Lung microvascular endothelial cell (primary cell): ENCODE measurements at places on chromosomes 12 and 14. TPM values are rescaled to one million over a fixed set of nuclear protein-coding genes. Genes with fewer than 3 reads are reported as not detected.
A peak's percentile ranks its signal among the peaks of the same experiment; 100 is the strongest.

Gene OSBPL8
- 24.6 and 27.2 TPM in 2 replicates for total RNA-seq

Gene ASCL1
- total RNA-seq = not detected in 2 replicates

Gene VRTN
- not detected in 2 replicates for total RNA-seq

Gene TMPRSS12
- total RNA-seq = not detected in 2 replicates

Gene PZP
- total RNA-seq = under 0.01 and 0.22 TPM in 2 replicates

Gene OR4Q2
- total RNA-seq = not detected in 2 replicates

Gene IQSEC3
- under 0.01 TPM in 2 replicates for total RNA-seq

Gene STXBP6
- 6.3 and 16.9 TPM in 2 replicates for total RNA-seq

Gene PSMA6
- 191 and 290 TPM in 2 replicates for total RNA-seq

Gene CD163L1
- total RNA-seq = 3.2 and 10.2 TPM in 2 replicates

DNA sequence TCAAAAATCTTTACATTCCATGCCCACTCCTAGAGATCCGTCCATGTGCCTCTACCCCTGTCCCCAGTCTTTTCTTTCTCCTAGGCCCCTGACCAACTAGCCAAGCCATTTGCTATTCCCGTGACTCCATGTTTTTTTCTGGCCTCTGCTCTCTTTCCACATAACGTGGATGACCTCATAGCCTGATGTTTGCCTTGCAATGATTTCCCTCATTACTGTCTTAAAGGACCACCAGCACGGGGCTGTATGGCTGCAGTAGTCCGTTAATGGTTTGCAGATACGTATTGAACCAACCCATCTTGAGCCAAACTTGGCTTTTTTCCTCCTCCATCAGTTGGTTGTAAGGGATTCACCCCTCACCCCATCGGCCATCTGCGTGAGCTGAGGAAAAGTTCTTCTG is 226.0 kb downstream of the PCNX1 start:
- DNase-seq = no peak

DNA sequence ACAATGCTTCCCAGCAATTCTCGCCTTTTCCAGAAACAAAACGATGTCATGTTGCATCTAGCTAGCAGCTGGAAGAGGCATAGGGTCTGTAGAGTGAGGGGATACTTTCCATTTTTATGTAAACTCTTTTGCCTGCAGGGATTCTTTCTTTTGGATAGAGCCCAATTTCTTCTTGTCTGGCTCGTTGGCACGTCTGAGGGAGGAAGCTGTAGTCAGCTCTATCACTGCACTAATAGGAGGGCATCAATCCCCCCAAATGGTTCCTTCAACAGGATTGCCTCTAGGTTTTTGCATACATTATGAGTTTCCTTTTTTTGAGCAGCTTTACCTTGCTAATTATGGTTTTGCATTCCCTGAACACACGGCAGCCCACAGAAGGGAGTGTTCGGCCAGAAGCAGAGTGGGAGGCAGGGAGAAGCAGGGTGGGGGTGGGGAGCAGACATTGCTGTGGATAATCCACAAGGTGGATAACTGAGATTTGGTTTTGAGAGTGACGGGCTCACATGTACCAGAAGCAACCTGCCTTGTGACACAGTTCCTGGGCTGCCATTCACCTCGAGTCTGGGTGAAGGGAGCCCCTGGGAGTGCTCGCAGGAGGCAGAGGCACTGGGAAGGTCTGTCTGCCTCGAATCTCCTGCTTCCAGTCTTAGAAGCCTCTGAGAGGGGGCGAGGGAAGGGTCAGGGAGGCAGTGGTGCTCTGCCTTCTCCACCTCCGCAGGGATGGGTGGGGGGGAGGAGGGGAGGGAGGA is 24.5 kb downstream of the LRTM2 start:
- DNase-seq = no peak

- no peak for DNase-seq
Observed at GRCh38 chr12:117322428-117322827, 39.0 kb downstream of the NOS1 start.

- DNase-seq = no peak
Observed at GRCh38 chr12:89547101-89547500, 21.3 kb upstream of the POC1B start.

DNA sequence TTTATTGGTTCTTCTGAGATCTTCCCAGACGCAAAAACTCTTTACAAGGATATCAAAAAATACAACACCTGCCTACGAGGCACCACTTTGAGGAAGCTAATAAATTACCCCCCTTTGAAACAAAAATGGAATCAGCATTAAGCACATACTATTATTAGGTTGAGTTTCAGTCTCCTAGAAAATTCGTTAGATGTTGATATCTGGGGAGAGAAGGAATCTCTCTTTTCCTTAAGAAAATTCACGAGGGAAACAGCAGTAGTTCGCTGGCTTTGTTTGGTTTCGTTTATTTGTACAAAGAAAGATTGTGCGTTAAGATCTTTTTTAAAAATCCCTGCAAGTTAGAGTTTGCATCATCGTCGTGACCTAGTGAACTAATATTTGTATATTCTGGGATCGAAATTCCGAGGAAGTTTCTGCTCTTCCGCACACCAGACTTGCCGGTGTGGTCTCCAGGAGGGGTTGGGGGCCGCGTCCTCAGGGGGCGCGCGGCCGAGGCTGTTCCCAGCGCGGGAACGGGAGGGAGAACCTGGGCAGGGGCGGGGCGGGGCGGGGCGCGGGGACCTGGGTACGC is 12.1 kb downstream of the NKX2-1 start:
- no peak for DNase-seq

GRCh38 chr14:101254805-101255764 is 306.2 kb upstream of the DIO3 start:
- DNase-seq = no peak

DNA sequence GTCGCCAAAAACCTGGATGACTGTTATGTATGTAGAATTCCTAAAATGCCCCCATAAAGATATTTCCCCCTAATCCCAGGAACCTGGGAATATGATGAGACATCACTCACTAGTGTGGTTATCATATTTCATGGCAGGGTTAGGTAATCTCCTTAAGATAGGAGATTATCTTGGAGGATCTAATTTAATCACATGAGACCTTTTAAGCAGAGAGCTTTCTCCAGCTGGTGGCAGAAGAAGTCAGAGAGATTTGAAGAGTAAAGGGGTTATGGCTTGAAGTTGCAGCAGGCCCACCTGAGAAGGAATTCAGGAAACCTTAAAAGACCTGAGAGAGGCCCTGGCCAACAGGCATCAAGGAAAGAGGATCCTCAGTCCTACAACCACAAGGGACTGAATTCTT is 53.6 kb downstream of the DYRK2 start:
- DNase-seq = no peak

DNA sequence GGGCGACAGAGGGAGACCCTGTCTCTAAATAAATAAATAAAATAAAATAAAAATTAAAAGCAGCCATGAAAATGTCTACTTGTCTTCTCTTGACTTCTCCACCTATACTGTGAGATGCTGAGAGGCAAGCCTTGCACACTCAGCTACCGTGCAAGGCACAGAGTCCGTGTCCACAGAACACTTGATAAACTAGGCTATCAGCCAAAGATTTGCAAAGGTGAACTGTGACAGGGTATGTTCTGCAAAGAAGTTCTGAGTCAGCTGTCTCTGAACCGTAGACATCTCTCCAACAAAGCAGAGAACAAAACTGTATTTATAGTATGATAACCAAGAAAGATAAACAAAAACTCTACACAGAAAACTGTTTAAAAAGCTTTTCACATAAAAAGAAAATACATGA is 35.5 kb downstream of the STXBP6 start:
- DNase-seq = no peak

DNA sequence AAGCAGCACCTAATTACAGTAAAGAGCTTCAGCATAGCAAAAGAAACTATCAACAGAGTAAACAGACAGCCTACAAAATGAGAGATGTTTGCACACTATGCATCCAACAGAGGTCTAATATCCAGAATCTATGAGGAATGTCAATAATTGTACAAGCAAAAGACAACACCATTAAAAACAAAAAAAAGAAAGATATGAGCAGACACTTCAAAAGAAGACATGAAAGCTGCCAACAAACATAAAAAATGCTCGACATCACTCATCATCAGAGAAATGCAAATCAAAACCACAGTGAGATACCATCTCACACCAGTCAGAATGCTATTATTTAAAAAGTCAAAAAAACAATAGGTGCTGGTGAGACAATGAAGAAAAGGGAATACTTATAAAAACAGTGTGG is 273.1 kb downstream of the TMTC2 start:
- no peak for DNase-seq

DNA sequence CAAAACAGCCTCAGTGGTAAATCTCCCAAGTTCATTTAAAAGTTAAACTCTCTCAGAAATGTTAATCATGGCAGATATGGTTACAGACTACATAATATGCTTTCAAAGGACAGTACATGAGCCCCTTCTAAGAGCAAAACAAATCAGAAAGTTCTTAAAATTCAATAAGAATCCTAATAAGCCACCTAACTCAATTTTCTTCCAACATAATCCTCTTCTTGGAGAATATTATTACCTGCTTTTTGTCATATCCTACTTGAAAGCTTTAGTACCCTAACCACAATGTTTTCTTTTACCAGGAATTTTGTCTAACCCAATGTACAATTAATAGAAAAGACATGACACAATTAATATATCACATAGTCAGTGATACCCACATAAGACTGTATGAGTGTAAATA is 236.5 kb upstream of the ATP2B1 start:
- no peak for DNase-seq

DNA sequence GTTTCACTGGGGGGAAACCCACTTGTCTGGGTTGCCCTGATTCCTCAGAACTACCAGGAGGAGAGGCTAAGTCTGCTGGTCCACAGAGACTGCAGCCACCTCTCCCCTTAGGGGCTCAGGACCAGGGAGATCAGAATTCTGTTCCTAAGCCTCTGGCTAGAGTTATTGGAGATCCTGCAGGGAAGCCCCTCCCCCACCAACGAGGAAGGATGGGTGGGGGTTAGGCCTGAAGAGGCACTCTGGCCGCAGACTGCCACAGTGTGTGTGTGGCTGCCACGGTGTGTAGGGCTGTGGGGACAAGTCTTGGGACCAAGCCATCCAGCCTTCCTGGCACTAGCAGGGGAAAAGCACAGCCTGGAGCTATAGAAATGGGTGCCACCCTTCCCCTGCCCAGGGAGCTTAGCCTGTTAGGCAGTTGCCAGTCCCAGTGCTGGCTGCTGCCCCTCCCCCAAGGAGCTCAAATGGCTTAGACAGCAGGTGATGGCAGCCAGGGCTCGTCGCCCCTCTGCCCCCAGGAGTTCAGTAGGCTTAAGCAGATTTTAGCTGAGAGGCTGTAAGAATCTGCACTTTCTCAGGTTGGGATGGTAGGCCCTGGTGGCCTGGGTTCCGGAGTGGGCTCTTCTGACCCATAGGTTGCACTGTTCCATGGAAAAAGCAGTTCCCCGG is 107.7 kb downstream of the ERGIC2 start:
- no peak for DNase-seq

GRCh38 chr14:55794655-55795595 is 214.9 kb downstream of the KTN1 start:
- DNase-seq = peak; percentile 56

- DNase-seq = no peak
Observed at GRCh38 chr12:5439371-5439771, 7.5 kb downstream of the NTF3 start.

DNA sequence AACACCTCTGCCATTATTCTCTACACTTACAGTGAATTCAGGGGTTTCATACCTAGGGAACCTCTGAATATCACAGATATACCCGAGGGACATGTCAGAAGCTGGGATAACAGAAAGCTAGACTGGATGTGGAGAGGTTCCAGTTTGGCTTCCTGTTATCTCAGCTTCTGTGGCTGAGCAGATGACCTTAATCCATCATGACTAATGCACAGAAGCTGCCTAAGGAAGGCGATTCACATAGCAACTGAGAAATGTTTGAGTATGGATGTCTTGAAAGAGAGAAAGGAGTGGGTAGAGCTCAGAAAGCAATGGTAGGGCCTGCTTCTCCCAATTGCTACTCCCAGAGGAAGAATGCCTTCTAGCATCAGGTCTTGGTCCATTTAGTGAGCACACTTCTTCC is 187.6 kb downstream of the RMST start:
- no peak for DNase-seq

DNA sequence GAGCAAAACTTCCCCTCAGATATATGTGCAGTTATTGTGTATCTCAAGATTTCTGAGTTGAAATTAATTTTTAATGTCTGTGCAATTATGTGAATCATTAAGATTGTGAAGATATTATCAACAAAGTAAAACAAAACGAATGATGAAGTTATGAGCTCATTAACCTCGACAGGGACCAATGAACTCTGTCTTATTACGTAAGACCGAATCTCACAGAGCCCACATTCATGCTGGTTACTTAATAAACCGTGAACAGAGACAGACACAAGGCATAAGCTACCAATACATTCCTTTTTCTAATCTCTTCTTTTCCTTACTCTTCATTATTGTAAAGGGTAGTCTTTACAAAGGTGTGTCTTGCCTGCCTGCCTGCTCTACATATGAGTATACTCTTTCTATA is 568.7 kb downstream of the RPS29 start:
- no peak for DNase-seq
